ENCODE measurements at places on chromosomes 3 and 15.

GRCh38 chr3:132432639-132433038 lies 15.3 kb downstream of the DNAJC13 start:
- peak; percentile 87 for DNase-seq

DNA sequence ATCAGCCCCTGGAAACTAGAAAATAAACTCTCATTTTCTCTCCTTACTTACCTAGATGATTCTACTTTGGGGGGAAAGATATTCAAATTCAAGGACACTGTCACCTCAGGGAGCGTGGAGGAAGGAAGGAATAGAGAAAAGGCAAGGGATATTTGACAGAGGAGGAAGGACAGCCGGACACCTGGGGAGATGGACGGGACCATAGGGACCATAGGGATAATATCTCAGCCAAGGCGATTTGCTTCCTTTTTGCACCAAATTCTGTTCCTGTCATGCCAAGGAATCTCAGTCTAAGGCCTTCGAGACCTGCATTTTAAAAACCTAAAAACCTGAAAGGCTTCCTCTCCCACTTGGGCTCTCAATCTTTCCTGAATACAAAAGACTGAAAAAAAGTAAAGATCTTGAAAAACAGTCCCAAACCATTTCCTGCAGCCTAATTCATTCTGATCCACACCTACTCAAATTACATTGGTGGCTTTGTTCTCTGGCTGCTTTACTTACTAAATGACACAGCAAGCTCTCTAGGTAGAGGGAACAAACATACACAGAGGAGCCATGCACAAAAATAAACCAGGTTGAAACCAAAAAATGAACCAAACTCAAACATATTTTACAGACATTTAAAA lies 73.9 kb upstream of the SLC24A5 start:
- DNase-seq, result no peak

DNA sequence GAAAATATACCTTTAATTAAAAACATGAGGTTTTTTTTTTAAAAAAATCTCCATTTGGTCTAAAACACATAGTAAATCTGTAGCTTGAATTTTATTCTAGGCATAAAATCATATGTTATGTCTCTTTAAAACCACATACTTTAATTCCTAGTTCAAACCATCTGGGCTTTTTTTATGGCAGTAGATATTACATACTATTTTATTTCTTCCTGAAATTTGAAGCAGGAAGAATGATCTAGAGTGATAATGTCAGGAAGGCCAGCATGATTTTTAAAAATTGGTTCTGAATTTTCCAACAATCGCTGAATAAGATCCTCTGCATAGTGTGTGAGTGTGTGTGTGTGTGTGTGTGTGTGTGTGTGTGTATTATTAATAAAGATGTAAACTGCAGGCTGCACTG lies 420.3 kb downstream of the NAALADL2 start:
- DNase-seq, result no peak

GRCh38 chr3:14581334-14582044 lies 41.3 kb upstream of the GRIP2 start:
- DNase-seq, result no peak

DNA sequence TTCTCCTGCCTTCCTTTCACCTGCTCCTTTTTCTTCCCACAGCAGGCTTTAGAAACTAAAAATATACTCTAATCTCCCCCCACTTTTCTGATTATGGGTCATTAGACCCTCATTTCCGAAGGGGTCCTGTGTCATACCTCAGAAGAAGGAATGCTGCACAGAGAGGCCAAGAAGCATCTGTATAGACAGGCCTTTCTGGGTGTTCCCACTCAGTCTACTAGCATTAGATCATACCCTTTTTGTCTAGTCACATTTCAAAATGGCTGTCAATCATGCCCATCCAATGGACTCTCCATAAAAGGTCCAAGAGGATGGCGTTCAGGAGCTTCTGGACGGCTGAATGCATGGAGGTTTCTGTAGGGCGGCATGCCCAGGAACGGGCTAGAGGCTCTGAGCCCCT lies 192.2 kb downstream of the SUCLG2 start:
- DNase-seq, result no peak

DNA sequence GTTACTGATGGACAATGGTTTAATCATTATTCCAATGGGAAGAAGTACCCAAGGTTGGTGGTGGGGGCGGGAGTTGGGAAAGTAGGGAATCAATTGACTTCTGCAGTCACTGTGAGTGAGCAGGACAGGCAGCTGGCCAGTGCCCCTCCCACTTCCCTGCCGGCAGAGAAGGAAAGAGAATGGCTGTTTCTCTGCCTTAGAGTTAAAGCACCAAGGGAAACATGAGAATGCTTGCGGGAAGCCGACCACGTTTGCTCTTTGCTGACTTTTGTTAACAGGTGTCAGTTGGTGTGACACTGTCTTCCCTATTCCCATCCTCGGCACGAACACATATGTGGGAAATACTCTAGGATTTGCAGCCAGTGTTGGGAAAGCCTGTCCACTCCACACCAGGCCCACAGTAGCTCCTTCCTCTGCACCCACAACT lies 33.5 kb upstream of the MFSD1 start:
- DNase-seq, result no peak

- DNase-seq, result peak; percentile 75
These were observed 42.5 kb downstream of the TPRA1 start for GRCh38 chr3:127547761-127548605.

GRCh38 chr15:70262171-70262570 lies 164.5 kb upstream of the TLE3 start:
- no peak for DNase-seq

DNA sequence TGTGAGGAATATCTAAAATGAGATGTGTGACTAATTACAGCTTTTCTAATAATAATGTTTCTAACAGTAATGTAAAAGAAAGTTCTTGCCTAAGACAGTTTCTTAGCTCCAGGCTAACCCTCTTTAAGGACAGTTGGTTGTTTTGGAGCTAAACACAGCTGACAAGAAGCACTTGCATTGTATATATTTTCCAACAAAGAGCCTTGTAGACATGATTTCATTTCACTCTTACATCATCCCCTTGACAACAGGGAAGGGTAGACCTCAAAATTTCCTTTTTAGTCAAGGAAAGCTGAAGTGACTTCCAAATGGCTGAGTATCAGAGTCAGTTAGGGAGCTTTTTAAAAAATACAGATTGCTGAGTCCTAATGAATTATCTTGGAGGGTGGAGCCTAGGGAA lies 4.1 kb downstream of the ARID3B start:
- DNase-seq, result no peak

DNA sequence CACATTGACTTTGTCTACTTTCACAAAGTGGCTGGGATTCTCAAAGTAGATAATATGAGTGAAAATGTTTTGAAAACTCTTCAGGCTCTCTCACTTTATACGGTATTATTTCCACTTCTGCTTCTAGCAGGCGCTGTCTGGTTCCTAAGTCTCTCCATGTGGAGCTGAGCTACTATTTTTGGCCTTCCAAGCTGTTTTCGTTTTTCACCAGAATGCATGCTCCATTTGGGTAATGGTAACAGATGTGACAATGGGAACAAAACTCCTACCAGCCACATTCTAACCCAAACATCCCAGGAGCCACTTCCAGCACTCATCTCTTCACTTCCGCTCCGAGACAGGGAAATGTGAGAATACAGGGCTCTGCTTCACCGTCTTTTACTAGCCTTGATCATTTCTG lies 586.7 kb downstream of the NTRK3 start:
- no peak for DNase-seq

GRCh38 chr15:74768099-74768770 lies 13.6 kb upstream of the CSK start:
- DNase-seq, result peak; percentile 63

DNA sequence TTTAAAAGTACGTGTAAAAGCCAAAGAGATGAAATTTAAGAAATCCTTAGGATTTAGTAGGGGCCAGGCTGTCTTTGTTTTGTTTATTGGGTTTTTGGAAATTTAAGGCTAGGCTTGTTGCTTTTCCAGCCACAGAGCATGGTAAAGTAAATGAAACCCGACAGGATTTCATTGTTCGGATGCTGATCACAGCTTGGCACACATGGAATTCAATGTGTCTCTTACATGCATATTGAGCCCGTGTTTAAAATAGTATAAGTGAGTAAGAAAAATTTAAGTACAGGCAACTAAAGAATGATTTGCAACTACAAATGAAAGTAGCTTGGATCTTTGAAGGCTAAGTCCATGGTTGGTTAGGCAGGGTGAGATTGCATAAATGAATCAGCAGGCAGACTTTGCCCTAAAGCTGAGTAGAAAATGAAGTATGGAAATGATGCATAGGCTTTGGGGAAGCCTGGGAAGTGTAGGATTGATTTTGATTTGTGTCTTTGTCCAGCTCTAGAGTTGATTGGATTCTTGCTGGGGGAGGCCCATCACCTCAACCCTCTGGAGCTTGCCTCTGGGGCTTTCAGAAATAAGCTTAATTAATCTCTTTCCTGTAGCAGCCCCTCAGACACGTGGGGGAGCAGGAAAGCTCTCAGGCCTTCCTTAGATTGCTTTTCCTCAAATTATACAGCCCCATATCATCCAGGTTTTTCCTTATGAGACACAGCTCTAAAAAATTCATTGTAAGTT lies 68.2 kb upstream of the ADAMTSL3 start:
- no peak for DNase-seq

GRCh38 chr3:151434151-151434890 lies 26.5 kb downstream of the IGSF10 start:
- DNase-seq, result no peak

GRCh38 chr3:76490064-76490463 lies 549.8 kb upstream of the ROBO2 start:
- DNase-seq, result no peak

GRCh38 chr3:6088433-6088832 lies 772.5 kb upstream of the GRM7 start:
- peak; percentile 3 for DNase-seq

GRCh38 chr15:63532307-63532744 lies 27.9 kb downstream of the USP3 start:
- DNase-seq, result no peak

GRCh38 chr3:126495786-126496185 lies 20.1 kb upstream of the ZXDC start:
- DNase-seq, result no peak

DNA sequence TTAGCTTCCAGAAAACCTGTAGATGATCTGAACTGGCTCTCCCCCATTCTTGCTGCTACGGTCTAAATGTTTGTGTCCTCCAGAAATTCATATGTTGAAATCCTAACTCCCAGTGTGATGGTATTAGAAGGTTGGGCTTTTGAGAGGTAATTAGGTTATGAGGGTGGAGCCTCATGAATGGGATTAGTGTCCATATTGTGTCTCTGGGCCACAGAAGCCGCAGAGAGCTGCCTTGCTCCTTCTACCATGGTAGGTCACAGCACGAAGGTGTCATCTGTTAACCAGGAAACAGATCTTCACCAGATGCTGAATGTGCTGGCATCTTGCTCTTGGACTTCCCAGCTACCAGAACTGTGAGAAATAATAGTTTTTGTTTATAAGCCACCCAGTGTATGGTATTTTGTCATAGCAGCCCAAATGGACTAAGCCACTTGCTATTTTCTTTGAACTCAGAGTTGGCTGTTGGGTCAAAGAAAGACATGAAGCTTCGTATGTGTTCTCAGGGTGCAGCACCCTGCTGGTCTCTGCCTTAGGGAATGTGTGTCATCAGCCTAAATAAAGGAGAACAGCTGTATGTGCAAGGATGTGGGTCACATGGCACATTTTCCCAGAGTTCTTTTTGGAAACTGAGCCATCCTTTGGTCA lies 317.5 kb upstream of the SLCO3A1 start:
- no peak for DNase-seq

- DNase-seq, result no peak
These were observed 57.2 kb downstream of the EPHB3 start for GRCh38 chr3:184618811-184619210.

GRCh38 chr15:65868546-65869125 lies 655 bp upstream of the RAB11A start:
- DNase-seq, result no peak

GRCh38 chr3:185479373-185479945 lies 19.4 kb downstream of the TMEM41A start:
- no peak for DNase-seq

GRCh38 chr15:69511015-69511414 lies 58.4 kb downstream of the RPLP1 start:
- peak; percentile 54 for DNase-seq

DNA sequence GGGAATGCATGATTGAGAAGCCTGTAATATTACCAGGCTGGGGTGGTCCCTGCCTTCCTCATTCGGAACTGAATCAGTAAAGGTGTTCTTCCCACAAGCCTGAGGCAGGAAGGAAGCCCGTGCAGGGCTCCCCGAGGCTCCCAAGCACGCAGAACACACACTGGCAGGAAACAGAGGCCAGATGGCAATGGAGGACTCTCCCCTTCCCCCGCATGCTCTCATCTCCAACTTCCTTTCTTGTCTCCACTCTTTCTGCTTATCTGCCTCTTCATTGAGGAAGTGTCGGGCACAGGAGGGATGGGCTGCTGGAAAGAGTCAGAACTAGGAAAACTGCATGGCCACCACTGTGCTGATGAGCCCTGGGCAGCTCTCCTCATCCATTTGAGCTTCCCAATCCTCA lies 123.5 kb downstream of the NUP210 start:
- peak; percentile 60 for DNase-seq

DNA sequence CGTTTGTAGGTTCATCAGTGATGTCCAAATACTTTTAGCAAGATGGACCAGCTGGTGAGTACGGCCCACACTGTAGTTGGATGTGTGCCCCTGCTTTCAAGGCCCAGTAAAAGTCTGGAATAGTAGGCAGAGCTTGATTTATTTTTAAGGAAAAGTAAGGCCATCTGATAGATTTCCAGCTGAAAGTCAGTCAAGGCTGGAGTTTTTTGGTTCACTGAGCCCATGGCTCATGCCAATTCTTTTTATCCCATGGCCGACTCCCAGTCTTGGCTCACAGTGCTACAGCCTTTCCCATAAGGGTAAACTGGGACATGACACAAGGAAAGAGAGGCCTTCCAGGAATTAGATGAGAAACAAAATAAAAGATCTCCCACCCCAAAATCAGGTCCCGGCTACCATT lies 13.5 kb downstream of the CCDC80 start:
- no peak for DNase-seq

DNA sequence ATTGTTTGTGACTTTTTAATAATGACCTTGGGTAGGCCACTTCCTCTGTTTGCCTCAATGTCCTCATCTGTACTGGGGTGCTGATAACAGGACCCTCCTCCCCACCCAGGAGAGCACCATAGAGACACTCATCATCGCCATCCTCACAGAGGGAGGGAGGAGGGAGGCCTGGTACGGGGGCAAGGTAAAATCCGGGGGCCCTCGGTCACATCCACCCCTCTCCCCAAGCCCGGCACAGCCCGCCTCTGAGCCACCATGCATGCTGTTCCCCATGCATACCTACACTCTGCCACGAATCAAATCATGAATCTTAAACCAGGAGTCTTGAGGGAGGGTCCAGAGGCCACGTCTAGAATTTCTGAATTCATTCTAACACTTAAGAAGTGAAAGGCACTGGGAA lies 74.9 kb upstream of the IQSEC1 start:
- DNase-seq, result no peak

DNA sequence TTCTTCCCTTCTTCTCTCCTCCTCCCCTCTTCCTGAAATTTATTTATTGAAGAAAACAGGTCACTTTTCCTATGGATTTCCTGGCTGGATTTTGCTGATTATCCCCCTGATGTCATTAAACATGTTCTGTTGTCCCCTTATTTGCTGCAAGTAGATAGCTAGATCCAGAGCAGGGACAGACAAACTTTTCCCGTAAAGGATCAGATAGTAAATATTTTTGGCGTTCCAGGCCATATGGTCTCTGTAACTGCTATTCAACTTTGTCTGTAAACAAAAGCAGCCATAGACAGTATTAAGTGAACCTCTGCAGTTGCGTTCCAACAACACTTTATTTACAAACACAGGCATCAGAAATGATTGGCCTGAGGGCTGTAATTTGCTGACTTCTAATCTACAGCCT lies 241.3 kb downstream of the NEK10 start:
- no peak for DNase-seq

- no peak for DNase-seq
These were observed 1242.5 kb upstream of the GBE1 start for GRCh38 chr3:83003917-83004316.

- DNase-seq, result no peak
These were observed 11.9 kb downstream of the MCM2 start for GRCh38 chr3:127610105-127610504.
